ENCODE measurements at places on chromosomes 6 and 20. TPM values are rescaled to one million over a fixed set of nuclear protein-coding genes. Genes with fewer than 3 reads are reported as not detected.

The CEP85L gene
- total RNA-seq, result 9.2 TPM

The CFAP206 gene
- total RNA-seq, result 3.1 TPM

The SMOC2 gene
- 7.1 TPM for total RNA-seq

The PLEKHG1 gene
- 27.8 TPM for total RNA-seq

DNA sequence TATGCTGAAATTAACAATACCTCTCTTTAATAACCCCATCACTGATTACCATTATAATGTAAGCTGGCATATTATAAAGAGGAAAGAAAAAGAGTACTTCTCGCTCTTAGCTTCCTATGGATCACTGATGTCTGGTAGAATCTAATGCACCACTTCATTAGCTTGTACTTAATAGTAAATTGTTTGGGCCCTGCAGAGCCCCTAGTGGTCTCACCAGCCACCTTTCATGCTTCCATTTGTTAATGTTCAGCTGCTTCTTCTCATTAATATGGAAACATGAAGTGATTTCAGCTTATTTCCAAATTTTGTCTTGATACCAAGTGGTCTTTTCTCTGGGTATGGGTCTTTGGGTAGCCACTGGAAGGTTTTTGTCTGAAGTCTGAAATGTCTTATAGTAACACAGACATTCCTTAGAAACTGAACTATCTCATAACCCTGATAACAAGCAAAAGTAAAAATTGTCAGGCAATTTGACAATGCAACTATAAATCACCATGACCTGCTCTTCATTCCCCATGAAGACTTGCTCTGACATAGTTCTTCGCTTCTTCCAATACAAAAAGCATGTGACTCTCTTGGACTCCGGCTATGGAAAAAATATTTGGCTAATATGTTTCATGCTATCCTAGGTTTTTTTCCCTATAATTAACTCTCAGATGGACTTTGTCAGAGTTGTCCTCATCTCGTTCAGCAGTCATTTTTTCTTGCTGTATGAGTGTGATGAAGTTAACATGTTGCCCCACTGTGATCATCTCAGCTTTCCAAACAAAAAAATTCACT, 395.8 kb upstream of the MARCKS start:
- H3K36me3 ChIP-seq, result no peaks in the 10 kb centered on the region
- H3K4me1 ChIP-seq, result peaks cover 18% of the 10 kb centered on the region
- H3K27ac ChIP-seq, result no peak overlapping the region
- H3K4me3 ChIP-seq, result no peak overlapping the region
- DNase-seq, result no peak
- H3K27me3 ChIP-seq, result no peaks in the 10 kb centered on the region

DNA sequence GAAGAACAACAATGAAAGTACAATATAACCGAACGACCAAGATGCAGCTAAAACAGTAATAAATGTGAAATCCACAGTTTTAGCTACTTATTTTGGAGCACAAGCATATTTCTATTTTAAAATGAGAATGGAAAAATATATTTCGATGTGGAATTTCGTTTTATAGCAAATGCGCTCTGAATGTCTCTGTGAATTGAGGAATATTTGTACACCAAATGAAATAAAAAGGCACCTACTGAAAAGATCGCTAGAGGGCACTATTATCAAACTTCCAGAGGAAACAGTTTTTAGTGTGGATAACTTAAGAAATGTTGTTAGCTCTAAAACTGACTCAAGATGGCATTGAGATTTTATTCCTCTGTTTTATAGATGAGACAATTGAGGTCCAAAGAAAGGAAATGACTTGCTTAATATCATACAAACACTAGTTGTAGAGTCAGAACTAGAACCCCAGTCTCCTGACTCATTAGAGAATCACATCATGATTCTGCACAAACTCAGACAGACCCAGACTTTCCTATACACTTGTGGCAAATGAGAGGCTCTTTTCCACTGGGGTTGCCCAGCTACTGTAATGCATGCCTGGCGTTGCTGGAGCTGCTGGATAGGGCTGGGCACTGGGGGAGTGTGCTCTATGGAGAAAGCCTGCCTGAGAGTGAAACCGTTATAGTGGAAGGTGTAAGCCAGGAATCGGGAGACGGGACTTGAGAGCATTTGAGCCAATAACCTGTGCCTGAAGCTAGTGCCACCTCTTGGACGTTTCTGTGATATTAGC, 51.9 kb downstream of the GCLC start:
- no peak overlapping the region for H3K27ac ChIP-seq
- peaks cover 7% of the 10 kb centered on the region for H3K4me1 ChIP-seq
- DNase-seq, result no peak
- peaks cover 2% of the 10 kb centered on the region for H3K36me3 ChIP-seq

DNA sequence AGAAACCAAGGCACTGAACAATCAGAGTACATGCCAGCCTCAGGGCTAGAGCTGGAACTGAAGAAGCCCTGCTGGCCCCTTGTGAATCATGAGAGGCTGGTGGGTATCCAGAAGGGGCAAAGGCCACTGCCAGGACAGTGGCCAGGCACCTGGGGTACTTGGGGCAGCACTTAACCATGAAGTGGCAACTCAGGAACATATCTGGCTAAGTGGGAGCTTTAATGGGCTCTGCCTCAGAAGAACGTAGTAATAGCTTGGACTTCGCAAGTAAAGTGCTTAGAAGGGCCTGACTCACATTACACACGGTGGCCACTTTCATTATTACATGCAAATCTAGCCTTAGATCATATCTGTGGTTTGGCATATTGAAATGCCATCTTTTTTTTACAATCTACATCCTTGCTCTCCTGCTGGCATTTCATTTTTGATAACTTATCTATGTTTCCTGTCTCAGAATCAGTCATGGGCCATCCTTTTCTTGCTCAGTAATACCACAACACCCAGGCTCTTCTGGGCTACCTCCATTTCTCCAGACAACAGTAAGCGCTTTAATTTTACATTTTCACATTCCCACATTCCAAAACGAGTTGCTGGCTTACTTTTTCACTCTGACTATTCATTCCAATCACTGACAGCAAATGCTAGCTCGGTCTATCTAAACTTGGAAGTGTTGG, 21.6 kb downstream of the NAPB start:
- no peaks in the 10 kb centered on the region for H3K27me3 ChIP-seq
- no peak overlapping the region for H3K27ac ChIP-seq
- peaks cover 38% of the 10 kb centered on the region for H3K4me1 ChIP-seq
- DNase-seq, result no peak
- no peak overlapping the region for H3K4me3 ChIP-seq
- no peaks in the 10 kb centered on the region for H3K36me3 ChIP-seq

DNA sequence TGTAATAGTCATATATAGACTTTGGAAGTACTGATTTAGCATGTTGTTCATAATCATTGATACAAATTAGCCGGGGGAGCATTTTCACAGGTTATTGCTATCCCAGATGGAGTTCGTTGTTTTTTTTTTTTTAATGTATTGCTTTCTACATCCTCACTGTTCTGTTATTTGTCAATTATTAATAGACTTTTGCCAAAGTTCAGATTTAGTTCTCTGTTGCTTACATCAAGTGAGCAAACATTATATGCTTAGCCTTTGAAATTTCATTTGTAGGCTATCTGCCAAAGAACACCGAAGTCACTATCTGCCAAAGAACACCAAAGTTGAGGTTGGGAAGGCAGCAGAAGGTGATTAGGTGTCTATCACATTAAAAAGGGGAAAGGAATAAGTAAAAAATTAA, at the start of gene HAO1:
HAO1 (minus strand) TSS at position 118 of the 400 bp plus-strand sequence; CDS start at position 82, 36 bp downstream.
- H3K4me3 ChIP-seq, result no peak within 1 kb of the TSS
- no peaks in the 10 kb centered on the region for H3K27me3 ChIP-seq
- no peak within 1 kb of the TSS for H3K27ac ChIP-seq
- H3K36me3 ChIP-seq, result no peaks in the 10 kb centered on the region
- H3K4me1 ChIP-seq, result no peaks in the 10 kb centered on the region
- no peak for DNase-seq

DNA sequence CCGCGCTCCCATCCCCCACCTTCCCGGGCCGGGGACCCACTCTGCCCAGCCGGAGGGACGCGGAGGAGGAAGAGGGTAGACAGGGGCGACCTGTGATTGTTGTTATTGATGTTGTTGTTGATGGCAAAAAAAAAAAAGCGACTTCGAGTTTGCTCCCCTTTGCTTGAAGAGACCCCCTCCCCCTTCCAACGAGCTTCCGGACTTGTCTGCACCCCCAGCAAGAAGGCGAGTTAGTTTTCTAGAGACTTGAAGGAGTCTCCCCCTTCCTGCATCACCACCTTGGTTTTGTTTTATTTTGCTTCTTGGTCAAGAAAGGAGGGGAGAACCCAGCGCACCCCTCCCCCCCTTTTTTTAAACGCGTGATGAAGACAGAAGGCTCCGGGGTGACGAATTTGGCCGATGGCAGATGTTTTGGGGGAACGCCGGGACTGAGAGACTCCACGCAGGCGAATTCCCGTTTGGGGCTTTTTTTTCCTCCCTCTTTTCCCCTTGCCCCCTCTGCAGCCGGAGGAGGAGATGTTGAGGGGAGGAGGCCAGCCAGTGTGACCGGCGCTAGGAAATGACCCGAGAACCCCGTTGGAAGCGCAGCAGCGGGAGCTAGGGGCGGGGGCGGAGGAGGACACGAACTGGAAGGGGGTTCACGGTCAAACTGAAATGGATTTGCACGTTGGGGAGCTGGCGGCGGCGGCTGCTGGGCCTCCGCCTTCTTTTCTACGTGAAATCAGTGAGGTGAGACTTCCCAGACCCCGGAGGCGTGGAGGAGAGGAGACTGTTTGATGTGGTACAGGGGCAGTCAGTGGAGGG, 2.8 kb downstream of the SOX4 start:
- H3K4me3 ChIP-seq, result peak overlapping the region; percentile 63
- H3K27me3 ChIP-seq, result no peaks in the 10 kb centered on the region
- no peaks in the 10 kb centered on the region for H3K36me3 ChIP-seq
- peak overlapping the region; percentile 91 for H3K27ac ChIP-seq
- peaks cover 11% of the 10 kb centered on the region for H3K4me1 ChIP-seq

DNA sequence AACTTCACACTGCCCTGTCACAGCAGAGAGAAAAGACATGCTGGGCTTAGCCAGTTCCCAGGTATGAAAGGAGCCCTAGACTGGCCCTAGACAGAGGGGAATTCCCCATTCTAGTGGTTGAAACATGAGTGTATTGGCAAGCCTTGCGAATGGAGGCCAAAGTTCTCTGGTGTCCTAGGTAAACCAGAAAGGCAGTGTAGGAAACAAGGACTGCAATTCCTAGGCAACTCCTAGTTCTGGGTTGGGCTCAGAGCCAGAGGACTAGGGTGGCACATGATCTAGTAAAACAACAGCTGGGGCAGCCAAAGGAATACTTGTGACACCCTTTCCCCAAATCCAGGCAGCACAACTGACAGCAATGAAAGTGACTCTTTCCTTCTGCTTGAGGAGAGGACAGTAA, 265.0 kb upstream of the EPHA7 start:
- no peaks in the 10 kb centered on the region for H3K27me3 ChIP-seq
- no peaks in the 10 kb centered on the region for H3K36me3 ChIP-seq
- H3K4me1 ChIP-seq, result no peaks in the 10 kb centered on the region
- no peak for DNase-seq
- no peak overlapping the region for H3K27ac ChIP-seq

- peaks cover 78% of the 10 kb centered on the region for H3K27me3 ChIP-seq
- H3K4me3 ChIP-seq, result no peak overlapping the region
- H3K27ac ChIP-seq, result no peak overlapping the region
- no peak for DNase-seq
Observed at GRCh38 chr6:35214869-35215664, 1.3 kb downstream of the SCUBE3 start.

All from left lung (tissue), 14 donors.